ENCODE measurements at places on chromosomes 1 and 21.

DNA sequence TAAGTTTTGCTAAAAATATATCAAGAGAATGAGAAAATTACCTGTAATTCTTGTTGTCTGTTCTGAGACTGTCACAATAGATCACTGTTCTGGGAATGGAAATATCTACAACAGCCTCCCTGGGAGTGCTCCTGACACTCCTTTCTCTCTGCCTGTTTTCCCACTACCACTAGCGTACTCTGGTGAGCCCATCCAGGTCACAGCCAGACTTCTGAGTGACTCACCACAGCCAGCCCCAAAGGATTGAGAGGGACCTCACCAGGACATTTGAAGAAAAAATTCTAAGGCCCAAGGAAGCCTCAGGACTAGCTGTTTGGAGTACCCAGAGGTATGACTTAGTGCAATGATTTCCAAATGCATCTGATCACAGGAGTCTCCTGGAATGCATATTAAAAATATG, 39.0 kb upstream of the TADA1 start:
- DNase-seq: no peak

DNA sequence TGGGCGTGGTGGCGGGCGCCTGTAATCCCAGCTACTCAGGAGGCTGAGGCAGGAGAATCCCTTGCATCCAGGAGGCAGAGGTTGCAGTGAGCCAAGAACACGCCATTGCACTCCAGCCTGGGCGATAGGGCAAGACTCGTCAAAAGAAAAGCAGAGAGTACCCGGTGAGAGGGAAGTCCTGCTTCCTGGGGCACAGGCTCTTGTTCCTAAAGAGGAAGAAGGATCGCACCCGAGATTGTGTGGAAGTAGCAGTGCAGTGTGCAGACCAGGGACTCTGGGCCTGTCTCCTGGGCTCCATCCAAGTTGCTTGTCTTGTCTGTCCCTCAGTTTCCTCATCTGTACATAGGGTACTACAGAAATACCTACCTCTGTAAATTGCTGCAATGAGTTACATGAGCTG, 29.6 kb downstream of the NBPF3 start:
- DNase-seq: no peak

DNA sequence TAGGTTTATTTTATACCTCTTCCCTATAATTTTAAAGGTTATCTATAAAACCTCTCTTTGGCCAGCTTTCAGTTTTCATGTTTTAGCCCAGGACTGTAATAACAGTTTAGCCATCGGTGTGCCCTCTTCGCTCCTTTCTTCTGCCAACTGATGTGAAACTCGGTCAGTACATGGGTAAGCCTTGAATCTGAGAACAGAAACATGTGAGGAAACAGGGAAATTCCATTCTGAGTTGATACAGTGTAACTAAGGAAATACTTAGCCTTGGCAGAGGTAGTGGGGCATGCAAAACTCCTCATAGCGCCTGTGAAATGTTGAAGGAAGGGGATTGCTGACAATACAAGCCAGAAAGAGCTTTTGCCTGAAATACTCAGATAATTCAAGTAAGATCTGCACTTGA, 465.2 kb downstream of the NCAM2 start:
- DNase-seq: no peak

DNA sequence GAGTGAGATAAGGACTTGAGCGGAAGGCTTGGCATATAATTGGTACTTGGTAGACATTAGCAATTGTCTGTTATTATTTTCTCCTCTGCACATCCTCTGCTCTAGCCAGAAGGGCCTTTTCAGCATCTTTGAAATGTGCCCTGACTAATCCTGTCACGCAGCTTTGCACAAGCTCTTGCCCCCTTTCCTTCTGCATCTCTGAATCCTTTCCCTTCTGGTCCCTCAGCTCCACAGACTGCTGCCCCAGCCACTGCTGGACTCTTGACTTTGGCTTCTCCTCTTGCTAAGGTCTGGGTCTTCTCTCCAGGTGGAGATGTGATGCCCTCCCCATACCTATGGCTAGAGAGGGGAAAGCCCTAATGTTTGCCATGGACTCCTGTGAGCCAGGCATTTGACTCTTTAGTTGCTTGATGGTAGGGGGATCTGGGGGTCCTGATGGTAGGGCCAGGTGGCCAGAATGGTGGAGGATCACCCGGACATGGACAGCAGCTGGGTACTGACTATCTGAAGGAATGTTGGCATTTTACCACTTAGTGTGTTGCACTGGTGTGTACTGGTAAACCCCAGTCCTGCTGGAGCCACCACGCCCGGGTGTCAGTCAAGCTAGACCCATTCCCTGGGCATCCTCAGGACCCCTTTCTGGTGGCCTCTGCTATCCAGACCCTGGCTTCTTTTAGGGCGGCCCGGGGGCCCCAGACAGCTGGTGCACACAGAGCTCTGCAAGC, 4.4 kb downstream of the HPCA start:
- no peak for DNase-seq

DNA sequence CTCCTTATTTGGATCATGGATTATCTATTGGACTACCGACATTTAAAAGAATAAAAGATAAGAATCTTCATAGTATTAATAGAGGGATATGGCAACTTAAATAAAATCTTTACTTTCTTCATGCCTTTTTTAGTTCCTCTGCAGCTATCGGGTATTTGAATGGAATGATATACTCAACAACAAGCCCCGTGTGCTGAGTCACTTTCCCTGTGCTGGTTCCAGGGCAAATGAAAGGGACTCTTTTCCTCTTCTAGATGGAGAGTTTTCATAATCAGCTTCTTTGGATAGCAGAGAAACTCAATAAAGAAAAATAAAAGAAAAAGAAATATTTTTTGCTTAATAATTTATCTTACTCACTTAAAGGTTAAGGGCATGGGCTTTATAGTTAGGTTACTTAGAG, 213.7 kb downstream of the LRRC40 start:
- no peak for DNase-seq

GRCh38 chr21:37784591-37785318, 131.5 kb downstream of the KCNJ6 start:
- no peak for DNase-seq

- DNase-seq: no peak
These were observed 12.9 kb upstream of the CD55 start for GRCh38 chr1:207308451-207309190.

- DNase-seq: no peak
These were observed 166.0 kb upstream of the IGSF21 start for GRCh38 chr1:17941431-17942189.

GRCh38 chr1:67313934-67314671, 6.4 kb downstream of the IL12RB2 start:
- no peak for DNase-seq

DNA sequence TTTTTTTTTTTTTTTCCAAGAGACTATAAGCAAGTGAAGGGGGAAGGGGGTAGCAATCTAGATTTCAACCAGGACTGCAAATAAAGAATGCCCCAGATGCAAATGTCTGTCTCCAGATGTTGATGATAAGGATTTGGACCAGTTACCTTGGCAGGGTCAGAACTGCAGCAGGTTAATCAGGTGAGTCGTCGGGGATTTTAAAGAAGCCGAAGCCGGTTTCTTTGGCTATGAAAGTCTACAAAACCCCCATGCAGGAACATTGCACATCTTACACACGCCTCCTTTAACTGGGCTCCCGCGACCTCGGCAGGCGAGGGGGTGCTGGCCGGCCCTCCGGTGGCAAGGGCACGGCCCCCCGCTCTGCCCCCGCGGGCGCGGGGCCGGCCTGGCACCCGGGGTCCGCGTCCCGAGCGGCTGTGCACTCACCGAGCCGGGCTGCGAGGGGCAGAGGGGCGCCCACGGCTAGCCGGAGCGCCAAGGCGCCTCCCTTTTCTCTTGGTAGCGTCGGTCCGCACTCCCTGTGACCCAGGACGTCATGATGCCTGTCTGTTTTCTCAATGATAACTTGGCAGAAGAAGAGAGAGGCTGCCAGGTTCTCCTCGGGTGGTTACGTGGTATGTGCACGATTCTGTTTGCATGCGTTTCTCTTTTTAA, 366.3 kb upstream of the ESRRG start:
- no peak for DNase-seq

- no peak for DNase-seq
These were observed 17.2 kb upstream of the PLA2G2E start for GRCh38 chr1:19940486-19941205.

- no peak for DNase-seq
These were observed 15.7 kb downstream of the ZFYVE9 start for GRCh38 chr1:52157582-52157981.

- no peak for DNase-seq
These were observed 38.8 kb upstream of the RASAL2 start for GRCh38 chr1:178055093-178055492.

DNA sequence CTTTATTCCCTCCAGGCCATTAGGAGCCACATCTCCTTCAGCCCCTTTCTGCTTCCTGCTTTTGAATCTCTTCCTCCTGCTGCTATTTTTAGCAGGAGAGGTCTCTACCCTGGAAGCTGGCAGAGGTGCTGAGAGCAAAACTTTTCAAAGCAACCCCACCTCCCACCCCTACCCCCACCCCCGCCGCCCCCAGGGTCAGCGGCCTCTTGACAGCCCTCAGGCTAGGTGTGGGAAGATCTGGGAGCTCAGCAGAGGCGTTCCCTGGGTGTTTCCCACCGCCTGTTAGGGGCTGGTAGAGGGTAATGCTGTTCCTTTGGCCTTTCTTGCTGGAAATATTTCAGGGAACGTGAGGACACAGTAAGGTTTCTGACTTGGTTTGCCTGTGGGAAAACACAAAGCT, 112.5 kb upstream of the CACHD1 start:
- no peak for DNase-seq

GRCh38 chr1:225917536-225917935, 6.5 kb downstream of the PYCR2 start:
- no peak for DNase-seq

Data from NCI-H187 (cell line).